ENCODE measurements at places on chromosomes 11 and 22.

DNA sequence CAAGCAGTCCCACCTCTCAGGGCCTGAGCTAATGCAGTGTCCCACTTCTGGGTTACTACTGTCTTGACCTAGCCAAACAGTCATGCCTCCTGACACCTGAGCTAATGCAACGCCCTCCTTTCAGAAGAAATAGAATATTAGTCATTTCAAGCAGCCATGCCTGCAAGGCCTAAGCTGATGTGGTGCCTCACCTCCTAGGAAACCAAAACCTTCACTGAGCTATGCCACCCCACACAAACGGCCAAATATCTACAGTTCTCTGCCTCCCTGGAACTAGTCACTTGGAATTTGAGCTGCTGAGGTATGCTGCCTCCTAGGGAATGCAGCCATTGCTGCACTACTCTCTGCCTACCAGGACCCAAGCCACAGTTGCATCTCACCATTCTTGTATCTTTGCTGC, 8.3 kb upstream of the MS4A6E start:
- no peak for DNase-seq

DNA sequence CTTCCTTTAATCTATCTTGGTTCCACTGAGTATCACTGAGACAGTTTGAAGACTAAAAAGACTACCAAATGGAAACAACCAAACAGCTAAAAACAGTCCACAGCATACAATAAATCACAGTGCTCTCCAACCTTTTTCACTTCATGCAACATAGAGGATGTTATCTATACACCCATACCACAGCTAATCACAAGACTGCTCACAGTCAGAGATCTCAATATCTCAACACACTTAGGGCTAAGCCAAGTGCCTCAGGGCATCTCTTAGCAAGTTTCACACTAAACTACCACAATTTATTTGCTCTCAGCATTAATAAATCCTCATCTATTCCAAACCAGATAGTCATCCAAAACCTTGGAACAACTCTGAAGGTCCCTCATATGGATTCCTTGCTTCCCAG, 129.4 kb downstream of the SBF2 start:
- no peak for DNase-seq

DNA sequence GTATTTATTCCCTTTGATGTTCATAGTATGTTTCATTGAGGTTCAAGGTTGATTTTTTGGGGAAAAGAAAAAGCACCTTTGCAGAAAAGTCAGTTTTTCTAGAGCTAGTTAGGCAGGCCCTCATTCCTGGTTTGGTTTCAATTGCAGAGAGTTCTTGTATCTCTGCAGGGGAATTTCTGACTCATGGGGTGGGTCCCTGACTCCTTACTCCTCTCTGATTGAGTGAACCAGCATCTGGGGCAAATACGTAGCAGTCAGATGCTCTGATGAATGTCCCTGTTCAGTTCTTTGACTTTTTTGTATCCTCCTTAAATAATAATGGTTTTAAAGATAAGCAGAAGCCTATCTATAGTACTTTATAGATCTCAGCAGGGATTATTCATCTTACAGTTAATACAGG, 7.7 kb upstream of the NCR3LG1 start:
- no peak for DNase-seq

DNA sequence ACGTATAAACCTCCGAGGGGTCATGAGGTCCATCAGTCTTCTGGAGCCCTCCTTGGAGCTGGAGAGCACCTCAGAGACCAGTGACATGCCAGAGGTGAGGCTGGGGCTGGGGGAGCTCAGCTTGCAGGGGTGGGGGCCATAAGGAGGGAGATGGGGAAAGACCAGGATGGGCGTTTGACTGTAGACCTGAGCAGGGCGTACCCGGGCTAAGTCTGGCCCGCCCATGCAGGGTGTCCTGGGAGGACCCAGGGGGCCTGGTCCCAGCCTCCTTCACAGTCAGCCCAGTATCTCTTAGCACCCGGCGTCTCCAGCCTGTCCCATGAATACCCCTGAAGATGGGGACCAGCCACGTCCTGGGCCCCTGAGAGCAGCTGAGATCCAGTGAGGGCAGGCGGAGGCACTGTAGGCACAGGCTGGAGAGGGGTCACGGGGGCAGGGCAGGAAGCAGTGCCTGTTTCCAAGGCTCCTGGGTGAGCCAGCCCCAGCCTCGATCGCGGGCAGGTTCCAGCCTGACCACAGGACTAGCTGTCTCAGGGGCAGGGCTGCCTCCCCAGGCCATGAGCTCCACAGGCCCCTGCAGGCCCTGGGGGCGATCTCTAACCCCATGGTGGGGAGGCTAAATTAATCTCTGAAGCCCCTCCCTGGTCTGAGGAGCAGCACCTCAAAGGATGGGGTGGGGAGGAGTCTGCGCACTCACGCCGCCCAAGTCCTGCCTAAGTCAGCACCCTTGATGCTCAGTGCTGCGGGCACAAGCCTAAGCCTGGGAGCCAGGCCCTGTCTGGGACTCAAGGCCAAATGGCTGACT, 7.1 kb downstream of the SSH3 start:
- DNase-seq = no peak

DNA sequence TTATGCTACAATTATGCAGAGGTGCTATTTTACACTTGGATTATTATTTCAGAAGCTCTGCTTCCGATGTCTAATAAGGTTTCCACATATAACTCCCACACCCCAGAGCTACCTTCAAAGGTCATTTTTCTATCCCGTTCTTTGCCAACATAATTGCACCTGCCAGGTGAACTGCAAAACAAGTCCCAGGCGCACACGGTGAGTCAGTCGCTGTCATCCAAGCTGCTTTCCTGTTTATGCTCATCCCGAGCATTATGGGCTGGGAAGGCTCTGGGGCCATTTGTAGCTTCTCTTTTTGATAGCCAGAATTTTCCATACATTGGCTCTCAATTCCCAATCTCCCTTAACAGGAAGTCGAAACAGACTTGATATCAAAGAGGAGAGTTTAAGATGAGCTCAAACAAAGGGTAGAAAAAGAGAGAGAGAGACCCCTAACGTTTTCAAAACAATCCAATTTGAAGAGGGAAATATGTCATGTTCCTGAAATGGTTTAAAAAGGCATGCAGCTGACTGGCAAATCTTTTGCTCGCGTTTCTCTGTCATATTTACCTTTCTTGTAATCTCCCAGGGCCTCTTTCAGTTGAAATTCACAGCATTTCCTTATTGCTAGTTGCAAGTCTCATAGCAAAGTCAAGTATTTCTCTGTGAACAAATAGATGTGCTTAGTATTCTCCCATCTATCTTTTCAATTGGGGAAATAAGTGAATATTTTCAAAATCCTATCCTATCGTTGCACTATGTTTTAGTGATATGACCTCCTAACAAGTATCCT, 815.9 kb downstream of the KCNA4 start:
- no peak for DNase-seq

DNA sequence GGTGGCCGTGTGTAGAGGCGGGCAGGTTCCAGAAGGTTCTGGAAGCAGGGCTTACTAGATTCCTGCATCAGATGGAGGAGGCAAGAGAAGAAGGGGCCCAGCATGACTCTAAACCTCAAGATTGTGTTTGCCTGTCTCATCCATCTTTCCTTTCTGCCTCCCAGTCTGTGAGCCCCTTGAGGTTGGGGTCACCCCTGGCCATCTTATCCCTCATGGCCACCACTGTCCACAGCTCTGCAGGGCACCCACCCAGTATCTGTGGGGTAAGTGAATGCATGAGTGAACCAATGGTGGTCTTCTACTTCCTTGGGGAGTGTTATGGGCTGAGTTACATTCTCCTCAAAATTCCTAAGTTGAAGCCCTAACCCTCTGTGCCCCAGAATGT, 79.3 kb downstream of the MYEOV start:
- no peak for DNase-seq

- DNase-seq = no peak
Observed at GRCh38 chr11:134170919-134171281, 52.9 kb downstream of the NCAPD3 start.

DNA sequence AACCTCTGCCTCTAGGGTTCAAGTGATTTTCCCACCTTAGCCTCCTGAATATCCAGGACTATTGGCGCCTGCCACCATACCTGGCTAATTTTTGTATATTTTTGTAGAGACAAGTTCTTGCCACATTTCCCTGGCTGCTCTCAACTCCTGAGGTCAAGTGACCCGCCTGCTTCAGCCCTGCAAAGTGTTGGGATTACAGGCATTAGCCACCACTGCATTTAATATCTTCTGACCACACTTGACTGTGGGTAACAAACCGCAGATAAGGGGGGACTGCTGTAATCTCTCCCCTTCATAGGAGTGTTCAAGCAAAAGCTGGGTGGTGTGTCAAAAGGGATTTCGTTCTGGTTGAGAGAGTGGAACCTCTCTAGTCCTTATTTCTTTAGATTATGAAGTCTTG, 53.4 kb downstream of the GRAMD1B start:
- DNase-seq = no peak

GRCh38 chr11:690738-691633, 4.0 kb downstream of the DEAF1 start:
- no peak for DNase-seq

- no peak for DNase-seq
Observed at GRCh38 chr11:129230006-129230405, 37.9 kb upstream of the ARHGAP32 start.

DNA sequence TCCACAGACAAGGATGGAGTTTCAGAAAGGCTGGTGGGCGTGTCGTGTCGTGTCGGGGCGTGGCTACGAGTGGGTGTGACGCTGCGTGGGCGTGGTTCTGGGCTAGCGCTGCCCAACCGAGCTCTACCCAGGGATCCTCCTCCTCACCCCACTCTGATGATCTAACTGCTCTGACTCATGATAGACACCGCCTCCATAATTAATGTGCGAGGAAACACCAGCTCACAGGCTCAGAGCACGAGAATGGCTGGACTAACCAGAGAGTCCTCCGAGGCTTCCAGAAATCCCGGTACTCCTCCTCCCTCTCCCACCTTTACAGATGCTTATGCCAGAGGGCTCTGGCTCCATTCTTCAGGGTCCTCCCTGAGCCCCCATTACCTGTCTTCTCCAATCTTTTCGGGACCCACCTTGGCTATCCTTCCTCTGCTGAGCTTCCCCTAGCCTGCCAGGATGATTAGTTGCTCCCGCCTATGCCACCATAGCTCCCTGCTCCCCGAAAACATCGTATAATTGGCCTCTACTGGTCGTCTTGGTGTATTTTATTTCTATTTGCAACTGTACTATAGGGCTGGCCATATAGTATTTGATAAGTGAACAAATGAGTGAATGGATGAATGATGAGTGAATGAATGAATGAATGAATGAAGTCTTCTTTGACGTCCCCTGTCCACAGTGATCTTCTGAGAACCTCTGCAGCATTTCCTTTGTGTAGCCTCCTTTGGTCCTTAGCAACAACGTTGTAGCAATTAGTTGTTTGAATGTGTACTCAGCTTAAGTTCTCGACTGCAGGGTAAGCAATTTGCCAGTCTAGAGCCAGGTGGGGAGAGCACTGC, 21.7 kb downstream of the TMPRSS13 start:
- DNase-seq = peak; percentile 95

DNA sequence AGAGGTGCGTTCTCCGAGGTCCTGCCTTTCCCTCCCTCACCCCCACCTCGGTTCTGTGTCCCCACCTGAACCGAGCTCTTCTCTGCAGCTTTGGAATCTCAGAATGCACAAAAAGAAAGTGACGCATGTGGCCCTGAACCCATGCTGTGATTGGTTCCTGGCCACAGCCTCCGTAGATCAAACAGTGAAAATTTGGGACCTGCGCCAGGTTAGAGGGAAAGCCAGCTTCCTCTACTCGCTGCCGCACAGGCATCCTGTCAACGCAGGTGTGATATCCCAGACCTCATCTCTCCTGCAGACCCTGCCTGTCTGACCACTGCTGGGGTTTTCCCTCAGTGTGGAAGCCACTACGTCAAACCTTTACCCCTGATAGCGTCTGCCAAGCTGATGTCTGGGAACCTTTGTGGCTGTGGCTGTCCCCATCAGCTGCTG, 13.9 kb downstream of the ACP2 start:
- no peak for DNase-seq

DNA sequence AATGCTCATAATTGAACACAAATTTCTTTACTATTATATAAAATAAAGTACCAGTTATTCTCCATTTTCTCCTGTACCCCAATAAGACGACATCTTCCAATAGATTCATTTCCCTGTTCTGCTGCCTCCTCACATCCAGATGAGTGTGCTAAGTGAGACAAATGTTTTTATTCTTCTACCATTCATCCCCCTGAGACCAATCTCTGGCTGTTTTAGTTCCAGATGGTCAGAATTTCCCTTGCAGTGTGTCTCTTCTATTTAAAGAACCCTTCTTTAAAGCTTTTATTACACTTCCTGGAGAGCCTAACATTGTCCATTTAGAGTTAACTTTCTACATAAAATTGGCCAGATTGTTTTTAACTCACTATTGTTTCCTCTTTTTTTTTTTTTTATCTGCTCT, 41.2 kb upstream of the GLYATL1 start:
- no peak for DNase-seq

DNA sequence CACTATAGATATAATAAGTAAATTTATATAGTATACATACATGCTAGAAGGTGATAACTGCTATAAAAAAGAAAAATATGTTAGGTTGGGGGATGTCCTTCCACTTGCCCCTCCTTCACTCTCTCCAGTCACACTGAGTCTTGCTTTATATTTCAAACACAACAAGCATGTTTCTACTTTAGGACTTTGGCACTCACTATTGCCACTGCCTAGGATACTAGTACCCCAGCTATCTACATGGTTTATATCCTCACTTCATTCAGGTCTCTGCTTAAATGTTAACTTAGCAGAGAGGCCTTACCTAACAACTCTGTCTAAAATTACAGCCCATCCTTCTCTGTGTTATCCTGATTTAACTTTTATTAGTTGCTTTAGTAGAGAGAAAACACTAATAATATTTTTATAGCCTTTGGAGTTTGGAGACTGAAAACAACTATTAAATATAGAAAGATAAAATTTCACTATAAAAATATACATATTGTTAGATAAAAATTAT, 39.1 kb upstream of the B3GNT6 start:
- no peak for DNase-seq

GRCh38 chr22:45731798-45732495, 60.3 kb downstream of the ATXN10 start:
- no peak for DNase-seq

GRCh38 chr11:9498457-9499078, 37.8 kb downstream of the ZNF143 start:
- DNase-seq = no peak

DNA sequence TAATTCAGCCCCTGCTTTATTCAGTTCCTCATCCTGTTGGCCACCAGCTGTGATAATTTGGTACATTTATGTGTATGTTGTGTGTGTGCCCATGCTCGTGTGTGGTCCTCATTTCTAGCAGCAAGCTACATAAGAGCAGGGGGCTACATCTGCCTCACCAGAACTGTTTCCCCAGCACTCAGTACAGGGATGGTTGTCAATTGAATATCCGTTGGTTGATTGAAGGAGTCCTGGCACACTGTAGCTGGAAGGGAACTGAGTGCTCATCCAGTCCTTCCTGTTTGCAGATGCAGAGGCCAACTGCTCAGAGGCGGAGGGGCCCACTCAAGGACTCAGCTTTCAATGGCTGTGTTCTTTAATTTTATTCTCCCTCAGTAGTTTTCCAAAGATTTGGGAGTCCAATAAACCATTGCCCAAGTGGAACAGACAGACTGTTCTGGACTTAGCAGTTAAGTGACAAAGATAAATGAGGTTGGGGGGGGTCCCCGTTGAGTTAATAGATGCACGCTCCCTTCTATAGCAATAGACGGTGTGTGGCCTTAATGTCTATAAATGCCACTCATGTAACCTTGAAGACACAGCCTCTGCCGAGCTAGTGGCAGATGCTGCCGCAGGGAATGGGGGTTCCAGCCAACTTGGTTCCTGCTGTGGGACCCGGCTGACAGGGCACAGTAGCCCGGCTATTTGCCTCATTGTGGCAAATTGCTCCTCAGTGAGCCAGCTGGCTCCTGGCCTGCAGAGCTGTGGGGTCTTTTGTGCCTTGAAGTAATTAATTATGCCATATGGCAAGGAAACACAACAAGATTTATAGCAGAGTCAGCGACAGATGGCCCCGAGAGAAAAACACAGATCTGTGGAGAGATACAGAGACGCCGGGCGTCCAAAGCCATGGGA, 71.4 kb upstream of the GRK3 start:
- no peak for DNase-seq

All from HEK293T (cell line).